IPS-NIHi11 (cell line): ENCODE measurements at places on chromosomes 16 and 17.

- DNase-seq: no peak
Measured at GRCh38 chr16:48405907-48406306, 20.7 kb upstream of the SIAH1 start.

- no peak for DNase-seq
Measured at GRCh38 chr16:73054498-73054812, 6.5 kb upstream of the ZFHX3 start.

- DNase-seq: no peak
Measured at GRCh38 chr17:48178317-48178716, 70.8 kb downstream of the SNX11 start.

DNA sequence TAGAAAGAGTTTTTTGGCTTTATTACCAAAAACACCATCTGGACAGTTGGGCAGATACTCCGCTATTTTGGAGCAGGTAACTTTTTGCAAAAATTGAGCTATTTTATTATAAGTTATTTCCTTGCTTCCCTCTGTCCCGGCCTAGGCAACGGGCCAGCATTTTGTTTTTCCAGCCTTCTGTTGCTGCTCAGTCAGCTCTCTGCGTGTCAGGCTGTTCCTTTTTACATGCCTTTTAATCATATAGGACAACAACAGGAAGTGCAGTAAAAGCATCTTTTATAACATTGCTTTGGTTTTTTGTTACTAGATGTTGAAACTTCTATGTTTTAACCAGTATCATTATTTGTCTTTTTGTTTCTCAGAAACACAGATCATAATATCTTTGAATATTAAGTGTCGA, 30.4 kb downstream of the PPM1D start:
- no peak for DNase-seq

DNA sequence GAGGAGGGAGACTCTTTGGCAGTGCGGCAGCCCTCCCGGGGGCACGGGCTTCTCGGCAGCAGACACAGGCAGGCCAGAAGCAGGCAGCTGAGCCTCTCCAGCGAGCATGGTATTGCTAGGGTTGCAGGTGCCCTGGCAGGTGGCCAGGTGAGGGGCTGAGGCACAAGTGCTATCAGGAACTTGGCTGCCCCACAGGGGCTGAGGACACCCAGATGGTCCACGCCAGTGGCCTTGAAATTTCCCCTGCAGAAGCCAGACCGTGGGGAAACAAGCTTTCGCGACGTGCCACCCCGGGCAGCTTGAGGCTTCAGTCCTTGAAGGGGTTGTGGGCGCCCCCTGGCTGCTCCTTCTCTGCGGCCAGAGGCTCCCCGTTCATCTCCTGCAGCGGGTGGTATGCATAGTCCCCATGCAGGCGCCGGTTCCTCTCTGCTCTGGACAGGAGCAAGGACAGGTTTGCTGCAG, 8.5 kb downstream of the NAGPA start:
- DNase-seq: peak; percentile 88

DNA sequence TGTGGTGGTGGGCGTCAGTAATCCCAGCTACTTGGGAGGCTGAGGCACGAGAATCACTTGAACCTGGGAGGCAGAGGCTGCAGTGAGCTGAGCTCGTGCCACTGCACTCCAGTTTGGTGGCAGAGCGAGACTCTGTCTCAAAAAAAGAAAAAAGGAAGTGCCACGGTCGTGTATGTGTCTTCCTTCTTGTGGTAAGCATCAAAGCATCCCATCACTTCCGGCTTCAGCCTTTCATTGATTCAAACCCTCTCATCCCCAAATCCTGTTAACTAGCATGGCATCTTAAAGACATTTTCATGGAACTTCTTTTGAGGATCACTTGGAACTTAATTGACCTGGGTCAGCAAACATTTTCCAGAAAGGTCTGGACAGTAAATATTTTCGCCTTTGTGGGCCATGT, 126.2 kb downstream of the CPPED1 start:
- no peak for DNase-seq

- DNase-seq: no peak
Measured at GRCh38 chr17:5770441-5771270, 186.3 kb upstream of the NLRP1 start.

- peak; percentile 78 for DNase-seq
Measured at GRCh38 chr17:76383546-76384221, 725 bp upstream of the SPHK1 start.

DNA sequence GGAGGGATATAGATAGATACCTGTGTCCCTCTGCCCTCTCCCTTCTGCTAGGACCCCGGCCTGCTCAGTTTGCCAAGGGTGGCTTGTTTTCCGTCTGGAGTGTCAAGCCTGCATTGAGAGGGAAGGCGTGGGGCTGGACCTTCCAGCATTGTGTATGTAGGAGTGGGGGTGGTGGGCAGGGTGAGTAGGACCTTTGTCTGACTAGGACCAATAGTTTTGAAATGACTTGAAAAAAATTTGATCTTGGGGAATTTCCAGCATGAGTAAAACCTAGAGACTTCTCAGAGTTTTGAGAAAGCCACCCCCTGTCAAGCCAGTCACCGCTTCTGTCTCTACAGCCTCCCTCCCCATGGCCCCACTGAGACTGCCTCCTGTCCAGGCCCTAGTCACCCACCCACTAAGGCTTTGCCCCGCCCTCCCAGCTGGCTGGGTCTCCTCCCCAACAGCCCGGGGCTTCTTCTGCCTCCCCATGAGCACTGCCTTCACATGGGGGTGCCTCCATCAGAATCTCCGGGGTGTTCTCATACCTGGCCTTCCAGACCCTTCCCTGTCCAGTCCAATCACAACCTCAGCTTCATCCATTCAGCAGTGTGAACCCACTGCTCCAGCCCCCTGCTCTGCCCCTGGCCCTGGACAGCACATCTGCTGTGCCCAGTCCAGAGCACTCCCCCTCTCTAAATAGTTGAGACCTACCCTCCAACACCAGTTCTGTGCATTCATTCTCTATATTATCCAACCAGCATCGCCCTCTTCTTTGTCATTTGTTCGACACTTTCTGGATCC, 207.0 kb downstream of the MSI2 start:
- DNase-seq: no peak

DNA sequence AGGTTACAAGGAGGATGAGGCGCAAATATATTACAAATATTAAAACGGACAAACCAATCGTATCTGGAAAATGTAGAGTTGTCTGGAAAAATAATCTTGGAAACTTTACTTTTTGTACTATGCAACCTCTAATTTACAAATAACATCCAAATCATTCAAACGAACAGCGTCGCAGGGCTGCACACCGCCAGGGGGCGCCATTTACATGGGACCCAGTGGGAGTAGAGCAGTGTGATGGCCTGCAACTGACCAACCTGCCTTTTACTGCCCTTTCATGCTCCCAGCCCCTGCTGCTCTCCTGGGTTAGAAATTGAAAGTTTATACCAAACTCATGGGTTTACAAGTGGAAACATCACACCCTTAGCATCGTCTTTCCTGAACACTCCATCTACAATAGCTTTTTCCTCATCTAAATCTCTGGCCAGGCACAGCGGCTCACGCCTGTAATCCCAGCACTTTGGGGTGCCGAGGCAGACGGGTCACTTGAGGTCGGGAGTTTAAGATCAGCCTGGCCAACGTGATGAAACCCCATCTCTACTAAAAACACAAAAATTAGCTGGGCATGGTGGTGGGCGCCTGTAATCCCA, 10.0 kb downstream of the PITPNC1 start:
- DNase-seq: peak; percentile 77

DNA sequence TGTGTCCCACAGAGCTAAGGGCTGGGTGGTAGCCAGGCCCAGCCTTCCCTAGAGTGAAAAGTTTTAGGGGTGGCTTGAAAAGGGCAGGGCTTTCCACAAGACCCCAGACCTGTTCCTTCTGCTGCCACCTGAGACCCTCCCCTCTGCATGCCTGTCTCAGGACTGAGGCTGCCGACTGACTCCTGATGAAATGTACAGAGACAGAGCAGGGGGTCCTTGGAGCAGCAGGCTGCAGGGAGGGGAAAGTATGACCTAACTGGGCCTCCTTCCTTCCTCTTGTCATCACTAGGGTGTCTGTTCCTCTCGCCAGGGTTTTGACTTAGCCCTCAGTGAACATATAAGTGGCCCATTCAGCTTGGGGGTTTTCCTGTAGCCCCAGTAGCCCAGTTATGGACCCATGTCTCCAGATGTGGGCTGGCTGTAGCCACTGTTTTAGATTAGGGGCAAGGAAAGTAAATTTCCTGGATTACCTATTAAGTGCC, 14.9 kb upstream of the NFATC3 start:
- no peak for DNase-seq

DNA sequence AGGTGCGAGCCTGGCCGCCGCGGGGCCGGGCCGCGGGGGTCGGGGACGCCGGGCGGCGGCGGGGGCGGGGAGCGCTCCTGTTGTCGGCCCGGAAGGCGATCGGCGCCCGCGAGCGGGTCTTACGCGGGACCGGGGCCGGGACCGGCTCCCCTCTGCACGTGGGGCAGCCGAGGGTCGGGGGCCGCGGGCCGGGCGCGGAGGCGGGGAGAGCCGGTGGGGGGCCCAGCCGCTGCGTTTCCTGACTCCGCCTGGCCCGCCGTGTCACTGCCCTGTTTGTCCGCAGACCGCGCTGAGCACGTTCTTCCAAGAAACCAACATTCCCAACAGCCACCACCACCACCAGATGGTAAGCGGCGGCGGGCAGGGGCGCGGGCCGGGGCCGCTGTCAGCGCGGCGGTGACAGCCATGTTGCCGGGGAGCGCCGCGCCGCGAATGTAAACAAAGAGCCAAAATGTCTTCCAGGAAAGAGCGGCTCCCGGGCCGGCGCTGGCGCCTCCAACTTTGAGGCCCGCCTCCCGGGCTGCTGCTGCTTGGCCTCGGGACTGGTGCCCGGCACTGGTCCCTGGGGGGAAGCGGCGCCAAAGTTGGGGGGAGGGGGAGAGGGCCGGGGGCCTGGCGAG, 586 bp downstream of the UBALD2 start:
- DNase-seq: peak; percentile 70

- no peak for DNase-seq
Measured at GRCh38 chr16:81706327-81707295, 72.5 kb upstream of the PLCG2 start.

- no peak for DNase-seq
Measured at GRCh38 chr17:80816241-80817103, 175.2 kb upstream of the CHMP6 start.

DNA sequence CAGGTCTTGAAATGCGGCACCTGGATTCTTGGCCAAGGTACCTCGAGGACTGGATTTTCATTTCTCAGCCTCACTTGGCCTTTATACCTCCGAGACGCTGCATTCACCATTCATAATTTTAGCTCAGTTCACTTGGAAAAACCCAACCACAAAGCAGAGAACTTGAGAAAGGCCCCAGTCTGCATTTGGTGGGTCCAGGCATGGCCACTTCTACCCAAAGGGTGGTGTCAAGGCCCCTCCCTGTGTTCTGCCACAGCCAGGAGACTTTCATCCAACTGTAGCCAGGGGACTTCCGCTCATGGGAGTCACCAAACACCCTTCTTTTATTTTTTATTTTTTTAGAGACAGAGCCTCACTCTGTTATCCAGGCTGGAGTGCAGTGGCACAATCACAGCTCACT, 14.7 kb upstream of the TVP23A start:
- no peak for DNase-seq

DNA sequence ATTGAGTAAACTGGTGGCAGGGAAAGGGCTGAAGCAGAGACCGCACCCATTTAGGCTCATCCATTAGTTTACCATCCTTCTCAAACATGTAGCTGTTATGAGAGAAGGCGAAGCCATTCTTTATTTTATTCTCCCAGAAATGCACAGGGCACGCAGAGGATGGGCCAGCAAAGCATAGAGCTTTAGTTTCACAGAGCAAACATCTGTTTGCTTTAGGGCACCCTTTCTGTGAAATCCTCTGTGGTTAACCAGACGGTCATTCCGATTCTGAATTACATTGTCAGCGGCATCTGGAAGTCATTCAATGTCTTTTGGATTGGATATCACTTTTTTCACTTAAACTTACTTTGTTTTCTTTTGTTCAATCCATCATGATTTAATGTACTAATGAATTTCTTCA, 96.0 kb downstream of the TOX3 start:
- DNase-seq: no peak

DNA sequence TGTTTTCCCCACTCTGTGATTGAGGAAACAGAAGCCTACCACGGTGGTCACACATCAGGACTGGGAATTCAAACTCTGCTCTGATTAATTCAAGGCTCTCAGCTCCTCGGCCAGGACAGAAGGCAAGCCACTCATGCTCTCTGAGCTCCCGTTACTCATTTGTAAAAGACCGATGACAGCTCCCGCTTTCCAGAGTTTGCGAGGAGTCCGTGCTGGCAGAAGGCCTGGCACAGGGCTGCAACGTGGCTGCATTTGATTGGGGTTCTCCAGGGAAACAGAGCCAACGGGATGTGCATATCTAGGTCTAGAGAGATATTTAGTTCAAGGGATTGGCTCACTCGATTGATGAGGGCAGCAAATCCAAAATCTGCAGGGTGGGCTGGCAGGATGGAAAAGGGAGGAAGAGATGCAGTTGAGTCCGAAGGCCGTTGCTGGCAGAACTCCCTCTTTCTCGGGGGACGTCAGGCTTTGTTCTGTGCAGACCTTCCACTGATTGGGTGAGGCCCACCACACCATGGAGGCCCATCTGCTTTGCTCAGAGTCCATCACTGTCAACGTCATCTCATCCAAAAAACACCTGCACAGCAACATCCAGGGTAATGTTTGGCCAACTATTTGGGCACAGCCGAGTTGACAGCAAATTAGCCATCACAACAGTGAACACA, 215.5 kb upstream of the RPL38 start:
- DNase-seq: no peak

DNA sequence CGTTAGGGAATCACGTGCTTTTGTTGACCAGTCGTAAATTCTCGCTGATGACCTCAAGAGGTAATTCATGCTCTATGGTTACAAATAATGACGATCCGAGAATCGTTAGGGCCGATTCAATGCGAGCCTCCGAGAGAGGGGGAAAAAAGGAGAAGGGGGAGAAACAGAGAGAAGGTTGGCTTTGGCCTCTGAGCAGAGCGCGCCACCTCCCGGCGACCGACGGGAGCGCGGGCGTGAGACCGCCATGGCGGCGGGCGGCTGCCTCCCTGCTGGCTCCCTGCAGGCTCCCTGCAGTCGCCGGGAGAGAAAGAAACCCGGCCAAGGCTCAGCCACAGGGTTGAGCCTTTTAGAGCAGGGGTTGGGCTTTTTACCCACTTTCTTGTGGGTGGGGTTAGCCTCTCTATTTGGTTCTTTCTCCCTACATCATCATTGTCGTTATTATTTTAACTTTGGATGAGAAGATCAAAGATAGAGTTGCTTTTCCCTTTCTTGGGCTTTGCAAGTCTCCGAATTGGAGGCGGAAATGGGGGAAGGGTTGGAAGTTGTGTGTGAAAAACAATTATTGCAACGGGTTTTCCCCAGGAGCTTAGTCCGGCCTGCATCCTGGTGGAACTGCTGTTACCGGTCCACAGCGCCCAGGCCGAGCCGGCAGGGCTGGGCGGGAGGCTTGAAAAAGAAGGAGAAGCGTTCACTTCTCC, 410 bp upstream of the HOXB5 start:
- DNase-seq: peak; percentile 92

DNA sequence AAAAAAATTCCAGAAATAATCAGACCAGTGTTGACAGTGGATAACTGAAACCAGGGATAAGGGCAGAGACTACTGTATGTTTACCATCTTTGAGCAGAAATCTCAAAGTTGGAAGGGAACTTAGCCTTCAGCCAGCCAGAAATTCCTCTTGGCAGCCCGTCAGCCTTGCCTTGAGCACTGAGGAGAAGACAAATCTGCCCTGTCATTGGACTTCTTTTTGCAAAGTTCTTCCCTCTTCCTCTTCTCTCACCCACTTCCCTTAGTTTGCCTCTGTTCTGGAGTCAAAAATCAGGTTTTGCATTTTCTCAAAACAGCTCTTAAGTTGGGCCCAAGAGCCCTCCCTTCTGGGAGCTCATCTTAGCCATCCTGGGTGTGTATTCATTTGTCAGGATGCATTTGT, 6.2 kb downstream of the TUFM start:
- no peak for DNase-seq
